ENCODE measurements at places on chromosomes 12 and 14.
A peak's percentile ranks its signal among the peaks of the same experiment; 100 is the strongest.

DNA sequence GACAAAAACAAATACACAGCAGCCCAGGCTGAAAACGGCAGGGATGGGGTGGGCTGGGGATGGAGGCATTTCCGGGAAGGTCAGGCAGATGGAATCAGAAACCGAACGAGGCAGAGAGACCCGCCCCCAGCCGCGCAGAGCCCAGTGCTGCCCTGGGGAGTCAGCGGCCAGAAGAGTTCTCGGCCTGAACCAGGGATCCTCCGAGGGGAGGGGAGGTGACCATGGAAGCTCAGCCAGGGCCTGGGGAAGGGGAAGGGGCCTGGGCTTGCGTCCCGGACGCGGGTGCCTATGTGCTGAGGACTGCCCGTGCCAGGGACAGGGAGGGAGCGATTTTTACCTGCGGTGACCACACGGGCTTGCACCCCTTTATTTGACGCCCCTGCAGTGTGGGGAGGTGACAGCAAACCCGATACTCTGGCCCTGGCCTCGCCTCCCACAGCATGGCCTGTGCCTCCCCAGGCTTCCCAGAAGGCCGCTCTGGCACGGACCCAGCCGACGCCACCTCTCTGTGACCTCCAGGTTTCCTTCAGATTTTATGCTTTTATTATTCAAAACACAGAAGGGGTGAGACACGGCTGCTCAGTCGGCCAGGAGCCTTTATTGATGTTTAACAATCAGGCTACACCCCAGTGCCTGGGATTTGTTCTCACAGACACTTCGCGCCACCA is 7.7 kb downstream of the LRCOL1 start:
- DNase-seq, result no peak

- DNase-seq, result no peak
These were observed 275.3 kb downstream of the EGLN3 start for GRCh38 chr14:33675415-33676130.

GRCh38 chr12:76529226-76529918 is 30.2 kb downstream of the OSBPL8 start:
- no peak for DNase-seq

- no peak for DNase-seq
These were observed 126.8 kb upstream of the PRMT8 start for GRCh38 chr12:3364226-3364625.

DNA sequence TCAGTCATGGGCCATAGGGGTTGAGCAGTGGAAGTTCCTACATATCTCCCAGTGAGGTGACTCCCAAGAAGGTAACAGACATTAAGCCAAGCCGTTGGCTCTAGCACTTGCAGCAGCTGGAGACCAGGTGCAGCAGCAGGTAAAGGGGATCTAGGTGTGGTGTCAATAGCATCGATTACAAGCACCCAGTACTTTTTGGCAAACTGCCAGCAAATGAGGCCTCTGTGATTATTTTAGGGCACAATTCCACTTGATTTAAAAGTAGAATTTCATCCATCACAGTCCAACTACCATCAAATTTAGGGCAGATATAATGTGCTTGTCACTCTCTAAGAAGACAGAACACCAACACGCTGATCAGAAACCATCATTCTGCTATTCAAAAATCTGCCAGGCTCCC is 224.1 kb upstream of the EGLN3 start:
- no peak for DNase-seq

GRCh38 chr12:67752226-67752732 is 103.7 kb downstream of the DYRK2 start:
- DNase-seq, result no peak

DNA sequence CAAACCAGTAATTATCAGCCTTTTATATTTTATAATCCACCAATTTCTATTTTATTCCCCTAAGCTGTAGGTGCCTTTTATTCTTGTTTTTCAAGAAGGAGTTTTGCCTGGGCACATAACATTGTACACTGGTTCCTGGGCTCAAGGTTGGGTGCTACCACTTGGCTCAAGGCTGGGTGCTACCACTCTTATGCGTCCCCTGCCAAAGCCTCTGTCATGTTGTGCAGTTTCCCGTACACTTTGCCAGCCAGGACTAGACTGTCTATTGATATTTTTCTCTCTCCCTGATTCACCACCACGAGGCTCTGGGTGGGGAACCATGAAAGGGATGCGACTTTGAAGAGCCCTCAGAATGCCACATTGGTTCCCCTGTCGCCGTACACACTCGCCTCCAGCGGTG is 52.5 kb upstream of the VASH1 start:
- no peak for DNase-seq

GRCh38 chr14:34275078-34275477 is 187.0 kb downstream of the SPTSSA start:
- DNase-seq, result no peak

- DNase-seq, result peak; percentile 33
These were observed 114.0 kb downstream of the DICER1 start for GRCh38 chr14:95043314-95043713.

- DNase-seq, result no peak
These were observed 411.1 kb downstream of the CCER1 start for GRCh38 chr12:90543841-90544240.

- DNase-seq, result no peak
These were observed 120.7 kb upstream of the C14orf180 start for GRCh38 chr14:104458845-104459244.

DNA sequence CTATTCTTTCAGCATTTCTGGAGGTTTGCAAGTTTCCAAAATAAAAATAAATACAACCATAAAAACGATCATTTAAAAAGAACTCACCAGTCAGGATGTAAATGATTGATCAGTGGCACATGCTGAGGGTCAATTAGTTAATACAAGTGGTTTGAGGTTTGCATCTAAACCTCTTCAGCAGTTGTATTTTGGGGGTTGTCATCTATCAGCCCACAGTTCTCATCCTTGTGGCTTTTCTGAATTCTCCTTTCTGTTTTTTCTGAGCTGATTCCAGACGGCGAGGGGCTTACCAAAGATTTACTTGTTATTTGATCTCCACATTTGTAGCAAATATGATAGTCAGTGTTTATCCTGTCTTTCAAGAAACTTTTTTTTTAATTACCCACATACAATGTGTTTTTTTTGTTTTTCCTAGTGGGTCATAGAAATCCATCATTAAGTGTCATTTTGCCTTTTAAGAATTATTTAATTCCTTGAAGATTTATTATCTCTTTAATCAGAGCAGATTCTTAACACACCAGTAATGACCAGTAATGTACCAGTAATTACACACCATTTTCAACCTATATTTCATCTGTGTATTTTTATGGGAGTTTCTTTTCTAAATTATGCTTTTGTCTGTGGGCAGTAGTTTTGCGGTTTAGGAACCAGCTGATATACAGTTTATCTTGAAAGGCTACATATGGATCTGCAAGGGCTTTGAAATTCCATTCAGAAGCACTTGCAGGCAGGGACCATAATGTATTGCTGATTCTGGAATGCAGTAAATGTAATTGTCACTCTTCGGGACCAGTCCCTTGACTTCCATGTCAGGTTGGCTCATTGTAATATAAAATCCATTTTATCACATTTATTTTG is 56.3 kb upstream of the DAAM1 start:
- DNase-seq, result no peak

DNA sequence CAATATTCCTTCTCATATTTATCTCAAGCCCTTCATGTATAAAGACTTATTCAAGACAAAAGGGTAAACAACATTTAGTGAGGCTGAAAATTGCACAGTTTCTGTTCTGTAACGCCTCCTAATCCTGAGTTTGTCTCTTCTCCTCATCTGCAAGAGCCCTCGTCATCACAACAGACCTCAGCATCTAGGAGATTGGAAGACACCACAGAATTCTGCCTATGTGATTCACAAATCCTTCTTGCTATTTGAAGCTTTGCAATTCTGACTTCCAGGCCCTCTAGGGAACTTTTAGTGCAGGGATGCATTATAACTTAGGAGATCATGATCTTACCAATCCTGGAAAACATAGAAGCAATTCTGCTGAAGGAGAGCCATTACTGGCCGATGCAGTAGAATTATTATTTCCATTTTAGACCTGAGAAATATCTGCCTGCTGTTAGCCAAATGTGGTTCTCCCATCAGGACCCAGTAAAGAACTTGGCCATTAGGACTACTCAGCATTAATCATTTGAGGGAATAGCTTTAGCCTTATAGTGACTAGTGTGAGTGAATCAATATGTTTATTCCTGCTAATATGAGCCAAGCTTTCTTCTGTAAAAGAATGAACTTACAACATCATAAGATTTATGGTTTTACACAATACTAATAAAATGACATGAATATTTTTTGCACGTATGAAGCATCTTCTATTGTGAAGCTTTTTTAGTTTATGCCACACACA is 119.5 kb downstream of the ANO4 start:
- DNase-seq, result no peak

DNA sequence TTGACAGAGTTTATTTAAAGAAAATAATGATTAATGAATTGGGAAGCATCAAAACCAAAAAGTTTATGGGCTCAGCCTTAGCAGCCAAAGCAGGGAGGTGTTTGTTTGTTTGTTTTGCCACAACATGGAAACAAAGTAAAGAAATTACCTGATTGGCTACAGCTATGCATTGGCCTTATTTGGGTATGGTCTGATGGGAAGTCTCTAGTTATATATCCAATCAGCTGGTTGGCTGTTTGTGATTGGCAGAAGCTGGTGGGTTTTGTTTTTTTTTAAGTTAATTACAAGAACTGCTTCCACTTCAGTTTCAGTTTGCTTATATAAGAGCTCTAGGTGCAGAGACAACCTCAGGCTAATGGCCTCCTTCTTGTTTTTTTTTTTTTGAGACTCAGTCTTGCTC is 4.6 kb upstream of the LEMD3 start:
- no peak for DNase-seq

DNA sequence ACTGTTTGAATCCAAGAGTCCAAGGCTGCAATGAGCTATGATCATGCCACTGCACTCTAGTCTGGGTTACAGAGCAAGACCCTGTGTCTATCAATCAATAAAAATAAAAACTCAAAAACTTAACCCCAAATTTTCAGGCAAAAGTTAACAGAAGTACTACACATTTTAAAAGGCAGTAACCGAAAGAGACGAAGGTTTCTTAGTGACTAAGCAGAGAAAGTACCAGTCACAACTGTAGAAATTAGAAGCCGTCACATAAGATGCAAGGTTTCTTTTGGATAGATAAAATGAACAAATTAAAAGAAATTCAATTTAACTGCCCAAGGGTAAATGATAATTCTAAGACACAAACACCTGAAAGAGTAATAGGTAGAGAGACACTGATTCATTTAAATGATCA is 103.5 kb downstream of the MED13L start:
- DNase-seq, result no peak

- no peak for DNase-seq
These were observed 124.7 kb upstream of the FGD4 start for GRCh38 chr12:32274665-32275064.
